ENCODE measurements at places on chromosomes 7 and 10.

- no peak for DNase-seq
Observed at GRCh38 chr10:69051303-69051702, 36.6 kb upstream of the SRGN start.

DNA sequence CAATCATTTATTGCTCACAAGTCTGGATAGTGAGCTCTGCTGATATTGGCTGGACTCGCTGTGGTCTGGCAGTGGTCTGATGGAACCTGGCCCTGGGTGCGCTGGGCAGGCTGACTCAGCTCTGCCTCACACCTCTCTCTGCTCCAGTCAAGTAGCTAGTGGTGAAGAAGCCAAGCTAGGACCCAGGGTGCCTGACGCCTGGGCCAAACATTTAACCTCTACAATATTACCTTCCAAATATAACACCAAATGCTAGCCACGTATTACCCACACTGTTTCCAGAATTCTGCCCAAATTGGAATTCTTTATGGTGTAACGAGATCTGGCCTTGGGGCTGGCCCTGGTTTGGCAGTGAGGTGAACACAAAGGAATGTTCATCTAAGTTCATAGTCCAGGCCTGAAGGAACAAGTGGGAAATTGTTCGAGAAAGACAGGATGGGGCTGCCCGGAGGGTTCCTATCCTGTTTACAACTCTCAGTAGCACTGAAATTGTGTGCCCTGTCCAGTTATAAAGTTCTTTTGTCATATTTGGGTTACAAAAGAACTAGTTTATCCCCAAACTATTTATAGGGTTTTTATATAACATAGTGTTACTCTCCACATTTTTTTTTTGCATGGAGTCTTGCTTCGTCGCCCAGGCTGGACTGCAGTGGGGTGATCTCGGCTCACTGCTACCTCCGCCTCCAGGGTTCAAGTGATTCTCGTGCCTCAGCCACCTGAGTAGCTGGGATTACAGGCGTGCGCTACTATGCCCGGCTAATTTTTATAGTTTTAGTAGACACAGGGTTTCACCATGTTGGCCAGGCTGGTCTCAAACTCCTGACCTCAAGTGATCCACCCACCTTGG lies 16.3 kb downstream of the OR2AE1 start:
- no peak for DNase-seq

DNA sequence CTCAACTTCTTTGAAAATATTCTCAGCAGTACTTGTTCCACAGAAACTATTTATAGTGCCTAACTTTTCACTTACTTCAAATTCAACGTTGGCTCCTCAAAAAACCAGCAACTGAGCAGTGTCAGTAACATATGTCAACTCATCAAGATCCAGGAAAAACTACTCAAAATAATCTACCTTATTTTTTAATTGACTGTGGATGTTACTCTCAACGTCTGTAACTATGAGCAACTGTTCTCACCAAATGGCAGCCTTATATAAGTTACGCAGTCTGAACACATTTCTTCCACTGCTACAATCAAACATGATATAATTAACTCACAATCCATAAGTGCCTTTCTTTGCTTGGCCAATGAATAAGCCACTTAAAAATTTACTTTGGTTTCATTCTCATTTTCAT lies 77.8 kb downstream of the SP8 start:
- DNase-seq, result no peak

- no peak for DNase-seq
Observed at GRCh38 chr10:132257271-132257670, 50.5 kb downstream of the STK32C start.

DNA sequence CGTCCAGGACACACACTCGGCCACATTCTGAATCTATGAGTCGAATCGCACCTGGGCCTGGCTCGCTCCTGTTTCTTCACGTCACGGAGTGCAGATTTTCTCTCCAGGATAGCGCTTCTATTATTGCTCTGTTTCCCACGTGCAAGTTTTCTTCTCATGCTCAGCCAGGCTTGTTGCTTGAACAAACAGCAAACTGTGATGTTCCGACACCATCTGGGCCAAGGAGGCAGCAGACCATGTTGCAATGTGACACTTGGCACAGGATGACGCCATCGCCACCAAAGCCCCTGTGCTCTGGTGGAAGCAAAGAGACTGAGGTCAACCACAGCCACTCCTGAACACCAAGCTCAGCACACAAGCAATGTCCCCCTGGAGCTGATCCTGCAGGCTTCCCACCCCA lies 507.1 kb upstream of the ADARB2 start:
- DNase-seq, result no peak

All from stimulated activated CD4-positive, alpha-beta T cell treated with anti-CD3 and anti-CD28 coated beads, TNF-alpha, amount 100 ng/mL, for 1 hour (primary cell).